Airway epithelial cell (primary cell): ENCODE measurements at places on chromosomes 4 and X. TPM values are rescaled to one million over a fixed set of nuclear protein-coding genes. Genes with fewer than 3 reads are reported as not detected.

RADX gene
- total RNA-seq, result 2.2 and 2.3 TPM in 2 replicates

GPR34 gene
- total RNA-seq, result not detected in 2 replicates

CFAP299 gene
- total RNA-seq, result not detected in 2 replicates

XK gene
- 0.28 and 0.49 TPM in 2 replicates for total RNA-seq

RNF128 gene
- 9.2 and 10.4 TPM in 2 replicates for total RNA-seq

PIM2 gene
- 7.5 and 14.6 TPM in 2 replicates for total RNA-seq

TAPT1 gene
- 4.6 and 7.7 TPM in 2 replicates for total RNA-seq

TGIF2LX gene
- total RNA-seq, result not detected in 2 replicates

POLN gene
- 0.37 and 1.1 TPM in 2 replicates for total RNA-seq

CDKL5 gene
- 1.3 and 3.1 TPM in 2 replicates for total RNA-seq

BMX gene
- total RNA-seq, result 0.07 TPM in 1 of 2 replicates, not detected in the other

ZNF518B gene
- total RNA-seq, result 11.8 and 18.3 TPM in 2 replicates

CCNG2 gene
- total RNA-seq, result 38.8 and 41.2 TPM in 2 replicates

WWC2 gene
- total RNA-seq, result 10.6 and 11.8 TPM in 2 replicates

PRKG2 gene
- 0.28 and 1.1 TPM in 2 replicates for total RNA-seq

SRPX gene
- total RNA-seq, result 11.2 and 13.6 TPM in 2 replicates

CT45A2 gene
- total RNA-seq, result not detected in 2 replicates

TLR2 gene
- 1.0 and 1.3 TPM in 2 replicates for total RNA-seq

OCRL gene
- 11.8 and 13.8 TPM in 2 replicates for total RNA-seq
